CD4-positive, alpha-beta T cell treated with Interleukin-15 for 1 hour (primary cell): ENCODE measurements at places on chromosomes 3 and 15.
A peak's percentile ranks its signal among the peaks of the same experiment; 100 is the strongest.

DNA sequence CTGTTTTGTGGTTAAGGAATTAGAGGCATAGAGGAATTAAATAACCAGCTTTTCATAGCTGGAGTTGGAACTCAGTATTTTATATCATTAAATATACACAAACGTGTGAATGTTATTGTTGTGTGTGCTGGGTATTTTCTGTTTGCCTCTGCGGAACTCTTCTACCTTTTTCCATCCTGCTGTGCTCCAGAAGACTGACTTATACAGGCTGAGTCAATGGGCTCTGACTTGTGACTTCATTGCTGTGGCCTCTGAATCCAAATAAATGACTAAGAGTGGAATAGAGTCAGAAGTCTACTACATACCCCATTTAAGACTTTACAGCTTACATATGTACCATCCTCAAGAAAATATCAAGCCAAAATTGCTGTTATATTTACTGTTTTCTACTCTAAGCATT, 17.6 kb downstream of the ARIH1 start:
- DNase-seq = no peak

GRCh38 chr15:27671819-27672437, 427.2 kb downstream of the OCA2 start:
- DNase-seq = no peak

DNA sequence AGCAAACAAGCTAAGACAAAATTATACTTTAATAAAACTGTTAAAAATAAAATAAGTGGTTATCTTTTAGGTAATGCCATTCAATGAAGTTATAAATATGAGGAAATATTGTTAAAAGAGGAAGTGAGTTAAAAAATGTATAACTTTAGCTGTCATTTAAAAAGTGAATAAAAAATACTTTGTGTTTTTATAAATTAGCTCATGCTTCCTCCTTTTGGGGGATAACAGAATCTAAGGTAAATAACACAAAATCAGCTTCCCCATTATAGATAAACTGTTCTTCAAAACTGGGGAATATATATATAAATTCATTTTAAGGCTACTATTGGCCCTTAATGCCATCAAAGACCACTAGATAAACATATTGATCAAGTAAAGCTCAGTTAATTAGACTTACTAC, 113.7 kb upstream of the AADACL2 start:
- no peak for DNase-seq

DNA sequence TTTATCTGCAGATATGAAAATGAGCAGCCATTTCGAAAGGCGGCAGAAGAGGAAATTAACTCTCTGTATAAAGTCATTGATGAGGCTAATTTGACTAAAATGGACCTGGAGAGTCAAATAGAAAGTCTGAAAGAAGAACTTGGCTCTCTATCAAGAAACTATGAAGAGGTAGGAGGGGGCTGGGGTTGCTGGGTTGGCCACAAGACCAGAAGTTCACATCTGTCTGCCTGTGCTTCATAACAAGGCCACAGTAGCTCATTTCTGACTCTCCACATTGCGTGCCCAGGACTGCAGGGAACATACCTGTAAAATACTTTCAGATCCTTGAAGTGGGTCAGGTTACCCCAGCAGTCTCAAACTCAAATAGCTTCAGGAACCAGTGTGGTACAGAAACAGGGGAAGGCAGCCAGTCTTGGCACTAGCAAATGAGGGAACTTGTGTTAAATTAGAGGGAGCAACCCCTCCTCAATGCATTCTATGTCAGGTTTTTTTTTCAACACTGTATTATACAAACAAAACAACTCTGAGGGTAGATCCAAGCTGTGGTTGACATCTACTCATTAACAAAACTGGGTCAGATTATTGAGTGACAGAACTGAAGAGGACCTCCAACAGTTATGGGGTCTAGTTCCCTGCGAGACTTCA, 48.7 kb downstream of the BFSP2 start:
- DNase-seq = peak; percentile 57

GRCh38 chr15:95715906-95716656, 614.4 kb upstream of the NR2F2 start:
- DNase-seq = no peak

- no peak for DNase-seq
These were observed 233.2 kb downstream of the FGF12 start for GRCh38 chr3:192494174-192494573.

- DNase-seq = no peak
These were observed 63.2 kb upstream of the MNS1 start for GRCh38 chr15:56528136-56528535.

GRCh38 chr3:194339356-194339755, 11.8 kb downstream of the CPN2 start:
- no peak for DNase-seq

DNA sequence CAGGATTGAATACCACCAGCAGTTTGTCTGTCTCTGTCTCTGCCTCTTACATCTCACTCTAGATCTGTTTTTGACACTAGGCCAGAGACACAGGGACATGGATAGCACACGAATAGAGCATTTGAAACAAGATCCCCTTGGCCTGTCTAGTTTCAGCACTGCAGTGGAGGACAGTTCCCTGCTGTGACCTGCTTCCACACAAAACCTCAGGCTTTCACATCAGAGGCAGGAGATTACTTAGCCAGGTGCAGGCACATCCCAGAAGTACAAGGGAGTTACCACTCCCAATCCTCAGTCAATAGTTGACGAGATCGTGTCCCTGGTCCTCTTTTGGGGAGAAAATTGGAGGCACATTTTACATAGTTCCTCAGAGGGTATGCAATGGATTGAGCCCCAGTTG, 34.0 kb upstream of the CCK start:
- DNase-seq = no peak

GRCh38 chr3:65685621-65686235, 353.0 kb downstream of the MAGI1 start:
- DNase-seq = no peak

- DNase-seq = no peak
These were observed 4.6 kb upstream of the SMCO1 start for GRCh38 chr3:196519718-196520082.

- no peak for DNase-seq
These were observed 314.6 kb downstream of the EPHB1 start for GRCh38 chr3:135109681-135110080.
